ENCODE measurements at places on chromosomes 16 and 17.

DNA sequence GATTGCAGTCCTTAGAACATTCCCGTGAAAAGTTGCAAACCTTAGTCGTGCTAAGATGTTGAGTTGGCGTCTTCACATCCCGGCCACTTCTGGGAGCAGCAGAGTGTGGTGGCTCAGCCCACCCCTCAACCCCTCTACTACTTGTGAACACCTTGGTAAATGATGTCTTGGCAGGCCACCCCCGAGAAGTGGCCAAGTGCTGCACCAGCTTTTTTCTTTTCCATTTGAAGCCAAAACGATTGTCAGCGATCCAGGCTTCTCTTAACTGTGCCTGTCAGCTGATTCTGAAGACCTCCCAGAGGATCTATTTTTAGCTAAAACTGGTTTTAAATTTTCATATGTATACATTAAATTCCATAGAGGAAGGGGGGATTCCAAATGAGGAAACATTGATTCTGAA, 247.5 kb downstream of the CDH13 start:
- no peak for DNase-seq

GRCh38 chr16:57391300-57391699, 13.3 kb upstream of the CCL17 start:
- no peak for DNase-seq

DNA sequence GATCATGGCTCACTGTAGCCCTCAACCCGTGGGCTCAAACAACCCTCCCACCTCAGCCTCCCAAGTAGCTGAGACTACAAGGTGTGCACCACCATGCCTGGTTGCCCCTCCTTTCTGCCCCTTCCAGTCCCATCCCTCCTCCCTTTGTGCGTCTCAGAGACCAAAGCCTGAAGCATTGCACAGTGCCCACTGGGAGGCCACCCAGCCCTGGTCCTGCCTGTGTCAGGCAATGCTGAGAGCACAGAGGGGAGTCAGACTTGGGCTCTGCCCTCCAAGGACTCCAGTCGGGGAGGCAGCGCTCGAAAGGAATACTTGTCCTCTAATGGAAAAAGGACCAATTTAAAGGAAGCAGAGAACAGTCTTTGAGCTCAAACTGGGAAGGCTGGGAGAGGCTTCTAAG, 20.4 kb downstream of the RAI1 start:
- no peak for DNase-seq

GRCh38 chr17:40316571-40317344, 7.8 kb downstream of the RARA start:
- DNase-seq: peak; percentile 86

DNA sequence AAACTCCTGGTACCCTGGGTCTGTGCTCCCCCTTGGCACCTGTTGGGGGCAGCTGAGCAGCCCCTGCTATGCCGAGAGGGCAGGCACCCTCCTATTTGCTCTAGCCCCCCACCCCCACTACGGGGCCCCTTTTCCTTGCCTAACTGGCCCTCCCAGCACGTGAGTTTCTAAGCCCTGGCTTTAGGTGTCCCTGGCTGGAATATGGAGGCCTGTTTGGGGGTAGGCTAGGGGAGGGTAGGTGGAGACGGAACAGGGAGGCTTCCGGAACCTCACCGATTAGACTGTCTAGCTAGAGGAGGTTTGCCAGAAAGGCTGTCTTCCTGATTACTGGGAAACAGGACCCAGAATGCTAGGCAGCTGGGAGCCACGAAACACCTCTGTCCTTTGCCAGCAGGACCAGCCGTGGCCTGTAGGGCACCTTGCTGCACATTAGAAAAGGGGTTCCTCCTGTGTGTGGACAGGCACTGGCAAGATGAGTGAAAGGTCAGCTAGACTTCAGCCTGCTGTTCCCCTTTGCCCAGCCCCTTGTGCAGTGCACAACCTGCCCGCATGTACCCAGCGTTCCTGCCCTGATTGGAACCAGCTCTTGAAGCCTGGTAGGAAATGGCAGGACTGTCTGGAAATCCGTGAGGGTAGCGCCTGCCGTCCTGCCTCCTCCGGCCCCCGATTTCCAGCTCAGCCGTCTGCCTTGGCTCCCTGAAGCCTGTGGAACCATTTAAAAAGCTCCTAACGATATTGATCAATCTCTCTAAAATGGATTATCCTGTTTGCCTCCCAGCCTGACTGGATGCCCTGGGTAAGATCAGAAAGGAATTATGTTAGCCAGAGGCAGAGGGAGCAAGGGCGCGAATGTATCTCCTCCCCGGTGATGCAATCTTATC, 83.4 kb upstream of the GSE1 start:
- DNase-seq: no peak

GRCh38 chr17:36212966-36213365, 2.1 kb downstream of the CCL4L2 start:
- DNase-seq: no peak

- no peak for DNase-seq
These were observed 19.4 kb upstream of the PHOSPHO1 start for GRCh38 chr17:49249890-49250522.

- no peak for DNase-seq
These were observed 397.7 kb upstream of the PMFBP1 start for GRCh38 chr16:72569677-72570076.

Measured in RWPE2 (cell line).